ENCODE measurements at places on chromosomes 7 and 10. TPM values are rescaled to one million over a fixed set of nuclear protein-coding genes. Genes with fewer than 3 reads are reported as not detected.
A peak's percentile ranks its signal among the peaks of the same experiment; 100 is the strongest.

DNA sequence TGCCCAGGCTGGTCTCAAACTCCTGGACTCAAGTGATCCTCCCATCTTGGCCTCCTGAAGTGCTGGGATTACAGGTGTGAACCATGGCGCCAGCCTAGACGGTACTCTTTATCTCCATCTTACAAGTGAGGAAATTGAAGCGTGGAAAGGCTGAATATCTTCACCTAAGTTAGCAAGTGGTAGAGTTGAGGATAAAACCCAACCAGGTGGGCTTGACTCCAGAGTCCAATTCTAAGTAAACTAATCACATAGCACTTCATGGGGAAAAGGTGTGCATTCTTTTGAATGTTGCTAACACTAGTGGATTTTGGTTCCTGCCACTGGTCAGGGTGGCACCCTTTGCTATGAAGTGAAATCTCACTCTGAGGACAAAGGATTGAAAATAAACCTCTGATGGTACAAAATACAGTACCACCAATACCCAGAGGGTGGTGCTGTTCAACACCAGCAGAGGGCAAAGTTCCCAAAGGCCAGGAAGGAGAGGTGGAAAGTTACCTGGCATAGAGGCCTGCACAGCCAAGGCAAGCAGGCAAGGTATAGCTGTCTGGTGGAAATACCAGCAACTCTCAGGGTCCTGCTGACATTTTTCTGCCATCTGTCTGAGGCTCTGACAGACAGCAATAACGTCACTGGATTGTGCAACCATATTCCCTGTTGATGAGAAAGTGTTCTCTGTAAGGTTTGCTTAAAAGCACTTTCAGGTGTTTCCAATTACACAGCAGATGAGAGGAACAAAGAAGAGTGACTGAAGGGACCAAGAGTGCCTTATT is 17.6 kb downstream of the ZDHHC16 start:
- peak; percentile 63 for DNase-seq

DNA sequence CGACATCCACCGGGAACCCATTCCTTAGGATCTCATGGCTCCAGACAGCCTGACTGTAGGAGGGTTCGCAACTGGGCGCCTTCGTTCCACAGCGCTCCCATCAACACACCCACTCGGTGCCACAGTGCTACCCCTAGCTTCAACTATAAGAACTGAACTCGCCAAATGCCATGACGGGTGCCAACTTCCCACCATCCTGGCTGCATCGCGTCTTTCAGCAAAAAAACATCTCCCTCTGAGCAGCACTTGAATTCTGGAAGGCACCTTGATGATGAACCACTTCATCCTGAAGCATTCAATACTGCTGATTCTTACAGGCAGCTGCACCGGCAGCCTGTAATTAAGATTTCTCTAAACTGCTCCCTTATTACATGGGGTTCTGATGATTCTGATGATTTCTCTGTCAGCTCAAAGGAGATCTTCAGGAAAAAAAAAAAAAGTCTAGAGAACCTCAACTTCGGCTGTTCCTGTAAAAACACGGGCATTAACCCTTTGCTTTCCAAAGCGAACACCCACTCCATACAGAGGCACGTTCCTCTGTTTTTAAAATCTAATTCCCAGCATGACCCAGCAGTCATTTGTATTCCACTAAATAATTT is 1.3 kb downstream of the CYTH3 start:
- peak; percentile 92 for DNase-seq

SPDYE1 gene
- not detected for polyA plus RNA-seq

- DNase-seq: no peak
Observed at GRCh38 chr7:136496551-136496950, 371.9 kb upstream of the CHRM2 start.

DNA sequence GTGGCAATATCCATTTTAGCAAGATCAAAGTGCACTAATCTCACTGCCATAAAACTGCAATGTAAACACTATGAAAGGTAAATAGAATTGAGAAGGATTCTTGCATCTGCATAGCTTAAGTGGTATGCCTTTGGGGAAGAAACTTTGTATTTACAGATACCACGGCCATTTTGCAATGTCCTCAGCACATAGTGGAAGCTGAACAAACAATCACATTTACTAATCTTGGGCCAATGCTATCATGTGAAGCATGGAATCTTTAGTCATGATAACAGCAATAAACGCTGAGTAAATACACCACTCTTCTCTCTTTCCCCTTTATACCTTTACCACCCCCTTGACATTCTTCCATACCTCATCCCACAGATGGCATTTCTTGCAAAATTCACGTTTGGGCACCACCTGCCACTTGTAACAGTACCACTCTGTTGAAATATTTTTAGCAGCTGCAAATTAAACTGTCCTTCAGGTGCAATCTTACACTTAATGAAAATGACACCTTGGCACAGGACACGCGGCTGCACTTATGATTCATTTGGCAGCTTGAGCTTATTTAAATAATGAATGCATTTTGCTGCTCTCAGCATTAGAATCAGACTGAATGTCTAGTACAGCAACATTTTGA is 171.8 kb downstream of the SEMA3A start:
- peak; percentile 96 for DNase-seq

Data from A549 (cell line).